CD4-positive, alpha-beta T cell treated with Interleukin-21 for 1 hour (primary cell): ENCODE measurements at places on chromosomes 2 and 18.

DNA sequence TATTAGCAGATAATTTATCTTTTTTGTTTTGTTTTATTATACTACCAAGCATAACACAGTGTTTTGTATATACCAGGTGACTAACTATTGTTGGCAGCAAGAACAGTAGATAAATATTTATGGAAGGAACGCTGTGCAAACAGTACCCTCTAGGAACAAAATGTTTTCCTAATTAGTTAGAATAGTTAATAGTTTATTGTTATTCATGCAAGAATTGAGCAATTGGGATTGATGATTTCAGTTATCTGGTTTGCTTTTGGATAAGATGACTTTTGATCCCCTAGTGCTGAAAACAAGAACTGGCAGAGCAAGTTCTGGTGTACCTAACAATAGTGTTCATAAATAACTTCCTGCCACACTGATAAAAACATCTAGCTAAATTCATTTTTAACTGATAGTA is 323.3 kb downstream of the TGIF1 start:
- no peak for DNase-seq

DNA sequence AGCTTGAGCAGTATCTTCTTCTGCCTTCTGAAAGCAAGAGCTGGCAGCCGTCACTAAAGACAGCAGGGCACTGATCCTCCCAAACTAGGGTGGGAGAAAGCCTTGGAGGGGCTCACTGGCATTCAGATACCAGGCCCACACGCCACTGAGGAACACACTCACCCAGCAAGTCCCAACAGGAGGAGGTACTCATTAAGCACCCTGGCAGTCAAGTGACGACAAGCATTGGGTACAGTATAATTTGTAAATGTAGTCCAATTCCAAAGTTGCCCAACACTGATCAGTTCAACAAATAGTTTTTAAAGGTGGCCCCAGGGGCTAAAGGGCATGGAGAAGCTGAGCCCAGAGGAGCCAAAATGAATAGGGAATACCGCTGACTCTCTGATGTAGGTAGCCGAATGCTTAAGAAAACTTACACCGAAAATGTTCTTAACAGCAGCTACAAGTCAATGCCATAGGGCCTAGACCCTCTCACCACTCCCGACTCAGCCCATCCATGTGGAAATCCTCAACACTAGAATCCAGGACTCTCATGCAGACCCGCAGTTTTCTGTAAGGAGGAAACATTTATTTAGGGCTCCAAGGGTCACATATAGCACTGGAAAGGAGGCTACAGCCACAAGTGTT is 9.9 kb downstream of the LIMS2 start:
- no peak for DNase-seq

- DNase-seq: no peak
Measured at GRCh38 chr2:98790221-98790620, 59.3 kb upstream of the MGAT4A start.

DNA sequence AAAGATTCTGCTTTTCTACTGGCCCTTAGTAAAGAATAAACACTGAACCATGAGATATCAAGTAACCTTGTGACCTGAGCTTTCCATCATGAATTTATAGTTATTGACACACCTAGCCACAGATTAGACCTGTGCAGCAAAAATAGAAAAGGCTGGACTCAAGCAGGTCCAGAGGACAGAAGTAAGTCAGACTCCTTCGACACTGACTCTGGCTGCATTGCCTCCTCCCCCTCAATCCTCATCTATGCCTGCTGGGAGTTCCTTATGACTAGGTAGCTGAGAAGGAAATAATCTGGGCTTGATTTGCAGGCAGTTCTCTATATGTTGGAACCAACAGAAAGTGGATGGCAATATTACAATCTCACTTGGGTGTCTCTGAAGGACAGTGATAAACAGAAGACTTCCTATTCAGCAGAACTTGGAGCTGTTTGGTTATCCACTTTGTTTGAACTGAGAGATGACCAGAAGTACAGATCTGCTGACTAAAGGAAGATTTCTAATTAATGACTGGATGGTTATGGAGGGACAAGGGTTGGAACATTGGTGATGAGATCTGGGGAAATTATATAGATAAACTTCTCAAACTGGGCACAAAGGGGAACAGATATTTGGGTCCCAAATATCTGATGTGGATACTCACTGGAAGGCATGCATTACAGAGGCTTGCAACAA is 39.4 kb downstream of the ARID5A start:
- no peak for DNase-seq
